ENCODE measurements at places on chromosomes 6 and 20.
A peak's percentile ranks its signal among the peaks of the same experiment; 100 is the strongest.

DNA sequence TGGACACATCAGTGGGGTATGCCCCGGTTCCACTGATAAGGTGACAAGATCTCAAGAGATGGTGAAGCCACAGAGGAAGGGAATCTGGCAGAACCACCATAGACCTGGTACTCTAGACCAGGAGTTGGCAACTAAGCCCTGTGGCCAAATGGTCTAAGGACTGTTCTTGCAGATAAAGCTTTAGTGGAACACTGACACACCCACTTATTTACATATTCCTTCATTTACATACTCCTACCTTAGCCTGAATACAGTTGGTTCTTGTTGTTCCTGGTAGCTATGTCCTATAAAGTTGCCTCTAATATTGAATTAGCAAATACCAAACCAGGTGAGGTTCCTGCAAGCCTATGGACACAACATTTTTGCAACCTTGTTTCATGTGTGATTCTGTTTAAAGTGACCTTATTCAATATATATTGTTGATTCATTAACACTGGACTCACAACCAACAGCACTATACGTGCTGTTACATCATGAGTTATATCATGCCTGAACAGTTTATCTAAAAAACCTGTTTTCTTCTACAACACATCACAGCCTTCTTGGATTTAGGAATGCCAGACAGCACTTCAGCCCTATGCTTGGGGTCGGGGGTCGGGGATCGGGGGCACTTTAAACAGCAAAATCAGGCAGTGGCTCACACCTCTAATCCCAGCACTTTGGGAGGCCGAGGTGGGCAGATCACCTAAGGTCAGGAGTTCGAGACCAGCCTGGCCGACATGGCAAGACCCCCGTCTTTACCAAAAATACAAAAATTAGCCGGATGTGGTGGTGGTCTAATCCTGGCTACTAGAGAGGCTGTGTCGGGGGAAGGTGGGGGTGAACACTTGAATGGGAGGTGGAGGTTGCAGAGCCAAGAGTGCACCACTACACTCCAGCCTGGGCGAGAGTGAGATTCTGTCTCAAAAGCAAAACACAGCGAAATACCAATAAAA is 2.5 kb downstream of the CCDC167 start:
- DNase-seq: no peak

- DNase-seq: no peak
Observed at GRCh38 chr20:48187851-48188250, 402.6 kb upstream of the SULF2 start.

DNA sequence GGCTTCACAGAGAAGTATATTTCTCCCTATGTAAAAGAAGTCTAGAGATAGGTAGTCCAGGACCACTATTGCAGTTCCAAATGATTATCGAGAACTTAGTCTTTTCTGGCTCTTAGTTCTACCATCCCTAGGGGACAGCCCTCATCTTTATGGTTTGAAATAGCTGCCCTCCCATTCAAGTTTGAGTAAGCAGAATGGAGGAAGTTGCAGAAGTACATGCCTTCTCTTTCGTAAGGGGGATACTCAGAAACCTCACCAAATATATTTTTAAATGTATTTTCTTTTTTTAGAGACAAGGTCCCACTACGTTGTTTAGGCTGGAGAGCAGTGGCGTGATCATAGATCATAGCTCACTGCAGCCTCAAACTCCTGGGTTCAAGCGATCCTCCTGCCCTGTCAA is 236.8 kb upstream of the RREB1 start:
- no peak for DNase-seq

DNA sequence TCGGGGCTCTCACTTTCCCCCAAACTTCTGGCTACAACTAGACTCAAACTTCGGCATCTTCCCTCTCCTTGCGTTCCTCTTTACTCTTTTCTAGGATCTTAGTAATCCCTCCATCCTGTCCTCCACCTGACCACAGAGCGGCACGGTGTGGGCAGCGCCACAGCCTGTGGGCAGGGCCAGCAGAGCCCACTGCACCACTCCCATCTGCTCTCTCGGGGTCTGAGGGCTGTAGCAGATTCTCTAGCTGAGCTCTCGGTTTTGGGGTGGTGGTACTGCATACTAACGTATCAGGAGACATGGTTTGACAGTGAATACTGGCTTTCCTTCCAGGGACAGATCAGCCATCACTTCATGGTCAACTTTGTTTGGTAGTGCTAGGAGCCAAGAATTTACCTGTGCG is 57.4 kb downstream of the EZR start:
- no peak for DNase-seq

- DNase-seq: no peak
Observed at GRCh38 chr6:116444092-116444491, 17.1 kb upstream of the CALHM6 start.

DNA sequence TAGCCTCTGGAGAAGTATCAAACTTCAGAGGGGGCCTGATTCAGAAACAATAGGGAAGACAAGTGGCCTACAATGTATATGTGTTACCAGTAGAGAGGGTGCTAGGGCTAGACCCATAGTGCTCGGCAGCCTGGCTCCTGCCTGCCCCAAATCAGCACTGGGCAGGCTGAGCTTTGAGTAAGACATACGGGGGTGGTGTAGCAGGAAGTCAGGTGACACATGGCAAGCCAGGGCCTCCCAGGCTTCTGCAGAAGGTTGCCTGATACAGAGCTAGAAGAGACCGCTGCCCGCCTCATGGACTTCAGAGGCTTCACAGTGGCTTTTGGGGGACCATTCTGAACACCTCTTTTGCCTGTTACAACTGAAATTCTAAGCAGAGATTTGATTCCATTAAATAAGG is 43.4 kb downstream of the RALY start:
- DNase-seq: no peak

DNA sequence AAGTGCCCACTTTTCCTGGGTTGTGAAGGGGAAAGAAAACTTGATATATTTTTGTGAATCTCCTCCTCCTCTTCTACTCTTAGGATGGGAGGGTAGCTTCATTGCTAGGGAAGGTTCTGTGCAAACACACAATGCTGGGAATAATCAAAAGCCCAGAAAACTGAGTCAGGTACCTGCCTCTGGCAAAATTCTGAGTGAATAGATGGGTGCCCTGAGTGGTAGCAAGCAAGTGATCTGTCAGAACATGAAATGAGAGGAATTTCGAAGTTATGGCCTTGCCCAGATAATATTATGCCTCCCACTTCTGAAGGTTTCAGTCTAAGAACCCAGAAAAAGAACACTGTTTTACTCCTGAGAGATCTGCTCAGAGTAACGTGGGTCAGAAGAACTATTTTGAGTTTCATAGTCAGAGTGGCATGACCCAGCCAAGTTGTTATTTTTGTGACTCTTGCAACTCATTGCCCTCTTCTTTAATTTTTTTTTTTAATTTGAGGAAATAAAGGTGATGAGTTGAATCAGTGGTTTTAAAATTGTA is 158.3 kb downstream of the BMP2 start:
- DNase-seq: no peak

DNA sequence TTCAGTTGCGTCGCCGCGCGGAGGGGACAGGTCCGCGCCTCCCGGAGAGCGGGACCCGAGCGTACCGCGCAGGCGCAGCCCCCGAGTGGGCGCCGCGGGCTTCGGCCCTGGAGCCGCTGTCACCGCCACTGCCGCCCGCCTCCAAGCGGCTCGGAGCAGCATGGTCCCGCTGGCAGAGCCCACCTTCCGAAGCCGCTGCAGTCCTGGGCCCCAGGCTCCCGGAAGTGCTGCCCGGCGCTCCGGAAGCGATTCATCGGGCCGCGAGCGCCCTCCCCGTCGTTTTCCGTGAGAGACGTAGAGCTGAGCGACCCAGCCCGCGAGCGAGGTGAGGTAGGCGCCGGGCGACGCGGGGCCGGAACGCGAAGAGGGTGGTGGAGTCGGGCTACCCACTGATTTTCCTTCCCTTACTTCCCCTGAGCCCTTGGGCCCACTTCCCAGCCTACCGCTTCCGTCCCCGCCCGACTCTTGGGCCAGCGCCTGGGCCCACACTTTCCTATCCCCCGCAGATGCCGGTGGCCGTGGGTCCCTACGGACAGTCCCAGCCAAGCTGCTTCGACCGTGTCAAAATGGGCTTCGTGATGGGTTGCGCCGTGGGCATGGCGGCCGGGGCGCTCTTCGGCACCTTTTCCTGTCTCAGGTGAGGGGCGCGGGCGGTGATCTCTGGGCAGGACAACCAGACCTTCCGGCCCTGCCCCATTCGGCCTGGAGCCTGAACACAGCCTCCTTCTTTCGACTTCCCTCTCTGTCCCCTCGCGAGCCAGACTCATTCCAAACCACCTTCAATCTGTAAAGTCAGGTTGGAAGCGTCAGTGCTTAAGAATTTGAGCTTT is at the start of the genes NFS1 and ROMO1:
Gene NFS1 (minus strand): TSS at position 226 of the 830 bp plus-strand sequence. CDS start 64 bp downstream, at position 162.
Gene ROMO1 (plus strand): TSS at position 279 of the 830 bp plus-strand sequence. CDS start 228 bp downstream, at position 507.
- peak; percentile 76 for DNase-seq

GRCh38 chr6:56520218-56520617 is 122.5 kb downstream of the DST start:
- DNase-seq: no peak

GRCh38 chr6:139570166-139570565 is 195.7 kb upstream of the CITED2 start:
- no peak for DNase-seq

DNA sequence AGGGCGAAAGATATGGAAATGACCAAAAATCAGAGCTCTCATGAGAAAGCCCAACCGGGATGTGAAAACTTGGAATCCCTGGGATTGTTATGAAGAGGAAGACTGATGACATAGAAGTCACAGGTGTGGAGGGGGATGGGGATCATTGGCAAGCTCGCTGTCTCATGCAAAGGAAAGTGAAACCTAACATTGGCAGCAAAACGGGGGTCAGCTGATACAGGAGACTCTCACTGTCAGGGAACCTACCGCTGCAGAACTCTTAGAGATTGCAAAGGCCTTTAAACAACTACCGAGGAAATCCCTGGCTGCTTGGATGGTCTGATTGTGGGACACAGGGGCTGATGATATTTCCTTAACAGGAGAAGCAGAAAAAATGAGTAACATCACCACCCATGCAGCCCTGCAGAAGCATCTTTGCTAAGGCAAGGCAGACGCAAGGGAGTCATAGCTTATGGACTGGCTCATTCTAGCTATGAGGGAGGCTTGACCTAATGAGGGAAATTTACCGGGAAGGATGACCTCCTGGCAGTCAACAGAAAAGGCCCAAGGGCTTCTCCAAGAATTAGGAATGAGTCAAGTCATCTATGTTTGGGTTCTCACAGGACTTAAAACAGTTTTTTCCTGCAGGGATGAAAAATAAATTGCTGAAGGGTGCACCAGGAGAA is 7.0 kb downstream of the MUC21 start:
- DNase-seq: no peak

- DNase-seq: no peak
Observed at GRCh38 chr6:107491138-107491609, 1.3 kb downstream of the SOBP start.

DNA sequence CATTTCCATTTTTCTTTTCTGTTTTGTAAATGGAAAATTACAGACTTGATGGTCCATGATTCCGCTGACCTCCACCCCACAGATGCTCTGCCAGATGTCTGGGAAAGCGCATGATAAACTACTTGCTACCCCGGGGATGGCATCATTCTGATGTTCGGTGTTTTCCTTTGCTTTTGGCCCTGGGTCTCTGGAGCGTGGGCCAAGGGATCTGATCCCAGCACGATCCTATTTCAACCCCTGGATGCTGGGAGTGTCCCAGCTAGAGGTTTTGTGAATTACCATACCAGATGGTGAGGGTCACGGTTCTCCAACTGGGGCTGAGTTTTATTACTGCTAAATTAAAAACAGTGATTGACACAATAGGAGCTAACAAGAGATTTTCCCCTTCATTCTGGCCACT is 25.2 kb upstream of the MYLIP start:
- DNase-seq: no peak

GRCh38 chr6:87763901-87764300 is 61.9 kb upstream of the AKIRIN2 start:
- DNase-seq: no peak

DNA sequence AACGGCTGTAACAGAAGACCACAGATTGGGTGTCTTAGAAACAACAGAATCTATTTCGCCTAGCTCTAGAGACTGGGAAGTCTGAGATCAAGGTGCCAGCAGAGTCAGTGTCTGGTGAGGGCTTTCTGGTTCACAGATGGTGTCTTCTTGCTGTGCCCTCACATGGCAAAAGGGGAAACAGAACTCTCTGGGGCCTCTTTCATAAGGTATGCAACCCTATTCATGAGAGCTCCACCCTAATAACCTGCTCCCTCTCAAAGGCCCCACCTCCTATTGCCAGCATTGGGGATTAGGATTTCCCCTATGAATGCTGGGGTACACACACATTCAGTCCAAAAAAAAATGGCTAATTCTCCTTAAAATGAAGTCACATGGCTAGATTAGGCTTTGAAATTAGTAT is 10.0 kb downstream of the TXNDC5 start:
- DNase-seq: no peak

DNA sequence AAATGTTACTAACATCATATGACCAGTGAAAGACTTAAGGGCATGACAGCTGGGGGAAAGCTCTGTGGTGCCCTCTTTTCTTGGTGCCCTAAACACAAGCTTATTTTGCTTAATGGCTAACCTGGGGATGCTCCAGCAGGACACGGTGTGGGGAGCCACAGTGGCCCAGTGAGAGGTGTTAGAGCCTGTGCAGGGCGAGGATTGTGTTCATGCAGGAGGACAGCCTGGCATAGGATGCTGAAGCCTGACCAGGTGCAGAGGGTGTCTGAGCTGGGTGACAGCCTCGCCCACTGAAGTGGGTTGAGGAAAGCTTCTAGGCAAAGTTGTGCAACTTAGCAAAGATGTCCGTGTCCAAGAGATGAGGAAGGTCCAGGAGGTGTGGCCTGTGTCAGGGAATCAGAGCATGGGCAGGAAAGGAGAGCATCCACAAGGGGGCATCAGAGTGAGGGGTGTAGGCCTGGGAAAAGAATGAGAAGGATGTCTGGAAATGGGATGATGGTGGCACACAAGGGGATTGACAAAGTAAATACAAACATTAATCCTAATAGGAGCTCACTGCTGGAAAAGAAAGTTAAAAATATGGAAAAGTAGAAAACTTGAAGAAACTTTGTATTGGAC is 33.9 kb downstream of the SLC17A4 start:
- DNase-seq: peak; percentile 22

- no peak for DNase-seq
Observed at GRCh38 chr6:105793130-105793529, 293.0 kb upstream of the PRDM1 start.

GRCh38 chr6:163564534-163564933 is 150.0 kb downstream of the QKI start:
- DNase-seq: no peak

DNA sequence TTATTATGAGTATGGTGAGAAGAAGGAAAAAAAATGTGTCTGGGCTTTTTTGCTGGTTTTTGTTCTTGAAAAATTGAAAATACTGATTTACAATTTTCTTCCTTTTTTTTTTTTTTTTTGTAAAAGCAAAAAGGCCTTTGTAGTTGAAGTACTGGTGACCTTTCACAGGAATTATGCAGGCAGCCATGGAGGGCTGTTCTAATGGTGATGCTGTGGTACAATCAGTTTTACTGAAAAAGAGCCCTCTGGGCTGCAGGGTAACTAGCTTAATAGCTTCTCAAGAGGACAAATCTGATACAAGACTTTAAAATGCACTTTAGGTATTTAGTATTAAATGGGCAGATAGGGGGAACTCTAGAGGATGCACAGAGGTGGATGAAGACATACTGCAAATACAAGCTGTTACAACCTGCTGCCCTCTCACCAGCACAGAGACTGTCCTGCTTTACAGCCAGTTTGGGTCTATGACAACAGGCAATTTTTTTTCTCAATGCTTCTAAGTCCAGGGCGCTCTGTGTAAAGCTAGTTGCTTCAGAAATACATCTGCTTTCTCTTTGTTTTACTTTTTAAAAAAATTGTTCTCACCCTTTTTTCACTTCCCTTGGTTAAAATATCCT is 61.6 kb upstream of the HS3ST5 start:
- DNase-seq: no peak

- no peak for DNase-seq
Observed at GRCh38 chr6:149190224-149190831, 127.2 kb upstream of the TAB2 start.
